ENCODE measurements at places on chromosomes 4 and X.

- DNase-seq: peak; percentile 30
Measured at GRCh38 chr4:88283661-88284438, 511 bp downstream of the PPM1K start.

DNA sequence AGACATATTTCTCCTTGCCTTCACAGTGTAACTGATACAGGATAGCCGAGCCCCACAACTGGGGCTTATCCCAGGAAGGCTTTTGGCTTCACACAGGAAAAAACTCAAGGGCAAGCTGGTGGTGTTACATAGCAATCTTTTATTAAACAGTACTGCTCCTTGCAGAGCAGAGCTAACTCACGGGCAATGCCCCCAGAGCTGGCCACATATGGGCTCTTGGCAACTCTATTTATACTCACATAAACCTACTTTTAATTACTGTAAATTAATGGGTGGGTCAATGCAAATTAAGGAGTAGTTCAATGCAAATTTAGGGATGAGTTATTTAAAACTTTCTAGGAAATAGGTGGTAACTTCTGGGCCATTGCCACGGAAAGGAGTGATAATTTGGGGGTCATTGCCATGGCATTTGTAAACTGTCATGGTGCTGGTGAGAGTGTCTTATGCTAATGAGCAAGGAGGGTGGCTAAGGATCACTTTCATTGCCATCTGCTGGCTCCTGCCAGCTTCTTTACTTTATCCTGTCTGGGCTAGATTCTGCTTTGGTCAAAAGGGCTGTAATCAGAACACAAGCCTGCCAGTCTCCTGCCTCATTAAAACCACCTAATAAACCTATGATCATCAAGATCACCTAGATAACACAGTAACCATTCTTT is 288.8 kb downstream of the CENPC start:
- DNase-seq: no peak

GRCh38 chrX:9738151-9738550 is 27.5 kb downstream of the GPR143 start:
- no peak for DNase-seq

- DNase-seq: no peak
Measured at GRCh38 chr4:95825546-95825945, 14.3 kb upstream of the PDHA2 start.

DNA sequence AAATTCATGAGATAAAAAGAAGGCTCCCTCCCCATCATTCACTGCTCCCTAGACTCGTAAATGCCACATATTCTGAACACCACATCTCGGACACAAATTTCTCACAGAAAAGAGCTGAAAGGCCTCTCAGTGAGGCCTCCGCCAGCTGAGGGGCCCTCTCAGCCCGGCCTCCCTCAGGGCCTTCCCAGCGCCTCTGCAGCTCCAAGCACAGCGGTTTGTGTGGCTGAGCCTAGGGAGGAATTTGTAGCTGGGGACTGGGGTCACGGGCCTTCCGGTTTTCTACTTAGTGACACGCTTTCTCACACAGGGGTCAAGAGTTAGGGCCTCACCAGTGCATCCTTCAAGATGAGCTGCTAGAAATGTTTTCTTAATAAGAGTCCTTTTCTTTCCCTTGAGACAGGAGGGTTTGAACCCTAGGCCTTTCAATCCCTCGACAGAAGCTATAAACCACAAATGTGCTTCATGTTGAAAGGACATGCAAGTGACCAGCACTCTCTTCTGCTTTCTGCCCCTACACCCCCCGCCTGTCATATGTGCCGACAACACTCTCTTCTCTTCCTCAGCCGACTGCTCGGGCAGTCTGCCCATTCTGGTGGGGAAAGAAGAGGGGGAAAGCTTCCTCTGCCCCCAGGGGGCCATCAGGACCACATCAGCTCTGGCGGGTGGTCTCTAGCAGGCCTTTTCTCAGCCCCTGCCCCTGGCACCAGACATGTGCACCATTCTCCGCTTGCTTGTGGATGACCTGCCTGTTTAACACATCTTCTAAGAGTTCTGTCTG is 104.9 kb downstream of the CHIC2 start:
- DNase-seq: no peak

GRCh38 chrX:43836435-43837184 is 45.6 kb downstream of the MAOB start:
- no peak for DNase-seq

DNA sequence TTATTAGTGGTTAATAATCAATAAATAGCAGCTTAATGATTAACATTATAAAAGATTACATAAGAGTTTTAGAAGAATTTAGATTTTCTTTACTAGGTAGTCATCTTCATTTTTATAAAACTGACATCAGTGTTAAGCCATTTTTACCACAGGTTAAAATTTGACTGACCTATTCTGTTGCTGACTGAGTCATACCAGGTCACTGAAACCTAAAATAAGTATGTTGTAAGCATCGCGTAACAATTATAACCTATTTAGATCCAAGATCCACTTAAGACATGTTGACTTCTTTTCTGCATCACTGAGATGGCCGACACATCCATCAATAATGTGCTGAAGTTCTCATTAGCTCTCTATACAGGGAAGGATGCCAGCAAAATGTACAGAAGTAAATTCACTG is 36.7 kb downstream of the ARX start:
- no peak for DNase-seq

Data from stimulated activated CD4-positive, alpha-beta T cell treated with anti-CD3 and anti-CD28 coated beads, Interleukin-1b, Interleukin-23, amount 100 ng/mL, for 24 hours (primary cell).